CD14-positive monocyte (primary cell): ENCODE measurements at places on chromosomes 5 and 9. TPM values are rescaled to one million over a fixed set of nuclear protein-coding genes. Genes with fewer than 3 reads are reported as not detected.

The UGT3A2 gene
- polyA plus RNA-seq = not detected in 2 replicates

The SGCD gene
- not detected in 2 replicates for polyA plus RNA-seq

The NDST1 gene
- 18.9 and 23.9 TPM in 2 replicates for polyA plus RNA-seq

The RABGAP1 gene
- polyA plus RNA-seq = 19.3 TPM

The NFIL3 gene
- 64.0 TPM for polyA plus RNA-seq

The CDK5RAP2 gene
- 2.0 TPM for polyA plus RNA-seq

The DND1 gene
- not detected for polyA plus RNA-seq

The FBP2 gene
- not detected for polyA plus RNA-seq
